Natural killer cell (primary cell): ENCODE measurements at places on chromosomes 2 and 18.

GRCh38 chr2:98467652-98468051 is 23.0 kb downstream of the INPP4A start:
- no peak overlapping the region for H3K4me3 ChIP-seq
- peaks cover 99% of the 10 kb centered on the region for H3K4me1 ChIP-seq
- no peaks in the 10 kb centered on the region for H3K27me3 ChIP-seq
- no peak for DNase-seq

GRCh38 chr18:12236934-12237832 is 17.0 kb upstream of the CIDEA start:
- H3K27me3 ChIP-seq: no peaks in the 10 kb centered on the region
- no peak overlapping the region for H3K27ac ChIP-seq
- no peaks in the 10 kb centered on the region for H3K36me3 ChIP-seq
- peak; percentile 65 for DNase-seq

- H3K27me3 ChIP-seq: no peaks in the 10 kb centered on the region
- DNase-seq: no peak
- H3K27ac ChIP-seq: peak overlapping the region; percentile 37
- H3K4me1 ChIP-seq: peaks cover 12% of the 10 kb centered on the region
These were observed 780 bp upstream of the ITGAV start for GRCh38 chr2:186588940-186589611.

- no peak for DNase-seq
- no peak overlapping the region for H3K27ac ChIP-seq
- H3K36me3 ChIP-seq: no peaks in the 10 kb centered on the region
- H3K4me1 ChIP-seq: no peaks in the 10 kb centered on the region
- no peaks in the 10 kb centered on the region for H3K27me3 ChIP-seq
These were observed 566.6 kb upstream of the DSEL start for GRCh38 chr18:68083131-68083530.

- no peak overlapping the region for H3K4me3 ChIP-seq
- no peaks in the 10 kb centered on the region for H3K27me3 ChIP-seq
- DNase-seq: no peak
These were observed 87.8 kb upstream of the EML6 start for GRCh38 chr2:54635554-54636152.

- no peak overlapping the region for H3K4me3 ChIP-seq
- H3K4me1 ChIP-seq: peaks cover 27% of the 10 kb centered on the region
- H3K36me3 ChIP-seq: peaks cover 2% of the 10 kb centered on the region
- no peaks in the 10 kb centered on the region for H3K27me3 ChIP-seq
- no peak overlapping the region for H3K27ac ChIP-seq
These were observed 17.7 kb downstream of the KLF7 start for GRCh38 chr2:207148020-207148419.

DNA sequence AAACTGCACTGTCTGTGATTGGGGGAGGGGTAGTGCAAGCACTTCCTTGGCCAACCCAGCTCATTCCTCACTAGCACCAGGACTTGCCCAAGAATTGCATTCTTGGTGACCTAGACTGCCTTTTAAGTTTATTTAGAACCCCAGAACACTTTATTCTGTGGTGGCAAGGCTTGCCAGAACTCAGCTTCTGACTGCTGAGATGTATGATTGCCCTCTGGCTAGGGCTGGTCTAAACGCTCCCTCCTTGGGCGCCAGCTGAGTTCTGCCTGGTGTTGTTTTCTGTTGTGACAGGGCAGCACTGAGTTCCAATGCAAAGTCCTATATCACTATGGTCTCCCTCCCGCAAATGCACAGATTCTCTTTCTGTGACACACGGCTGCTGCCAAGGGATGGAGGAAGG is 247.7 kb downstream of the ZNF385B start:
- H3K4me3 ChIP-seq: no peak overlapping the region
- H3K4me1 ChIP-seq: no peaks in the 10 kb centered on the region
- no peaks in the 10 kb centered on the region for H3K27me3 ChIP-seq
- DNase-seq: no peak
- no peak overlapping the region for H3K27ac ChIP-seq

DNA sequence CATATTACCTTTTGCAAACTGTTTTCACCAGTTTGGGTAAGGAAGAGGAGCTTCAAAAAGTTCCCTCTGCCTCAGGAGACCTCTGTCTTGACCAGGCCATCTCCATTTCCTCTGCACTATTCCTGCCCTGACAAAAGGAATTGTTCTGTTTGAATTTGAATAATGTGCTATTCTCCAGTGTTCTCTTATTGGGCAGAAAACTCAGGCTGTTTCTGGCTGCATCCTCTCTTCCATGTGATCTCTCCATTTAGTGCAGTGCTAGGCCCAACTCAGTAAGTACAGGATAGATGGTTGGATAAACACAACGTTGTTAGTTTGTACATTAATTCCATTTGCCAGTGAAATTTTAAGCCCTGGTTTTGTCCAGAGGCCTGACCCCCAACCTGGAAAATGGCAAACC is 102.2 kb upstream of the CELF4 start:
- no peak for DNase-seq
- H3K4me1 ChIP-seq: no peaks in the 10 kb centered on the region
- no peaks in the 10 kb centered on the region for H3K36me3 ChIP-seq
- H3K4me3 ChIP-seq: no peak overlapping the region

DNA sequence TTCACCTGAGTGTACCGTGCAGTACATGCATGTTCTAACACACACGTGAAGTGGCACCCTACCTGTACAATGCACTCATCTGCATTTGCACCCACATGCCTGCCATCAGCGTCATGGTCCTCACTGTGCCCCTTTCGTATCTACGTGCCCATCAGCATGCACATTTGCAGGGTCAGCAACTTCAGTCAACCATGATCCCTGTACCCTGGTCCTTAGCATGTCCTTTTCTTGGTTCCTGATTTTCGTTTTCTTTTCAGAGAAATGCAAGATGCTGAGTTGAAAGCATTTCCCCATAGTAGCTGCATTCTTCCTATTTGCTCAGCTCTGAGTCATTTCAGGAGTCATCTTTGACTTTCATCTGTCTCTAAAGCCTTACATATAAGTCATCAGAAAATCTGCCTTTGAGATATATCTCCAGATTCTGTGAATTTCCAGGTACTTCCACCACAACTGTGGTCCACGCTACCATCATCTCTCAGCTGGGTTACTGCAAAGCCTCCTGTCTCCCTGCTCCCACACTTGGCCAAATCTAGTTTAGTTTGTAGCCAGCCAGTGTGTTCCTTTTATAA is 14.7 kb upstream of the PUM2 start:
- no peak for DNase-seq
- H3K36me3 ChIP-seq: no peaks in the 10 kb centered on the region
- no peaks in the 10 kb centered on the region for H3K27me3 ChIP-seq
- H3K27ac ChIP-seq: no peak overlapping the region

- DNase-seq: no peak
- H3K27ac ChIP-seq: no peak overlapping the region
- no peaks in the 10 kb centered on the region for H3K36me3 ChIP-seq
- no peaks in the 10 kb centered on the region for H3K27me3 ChIP-seq
- H3K4me1 ChIP-seq: no peaks in the 10 kb centered on the region
These were observed 96.3 kb upstream of the TANK start for GRCh38 chr2:161063946-161064306.

- no peak overlapping the region for H3K4me3 ChIP-seq
- no peaks in the 10 kb centered on the region for H3K27me3 ChIP-seq
- H3K27ac ChIP-seq: no peak overlapping the region
- H3K36me3 ChIP-seq: no peaks in the 10 kb centered on the region
These were observed 71.2 kb upstream of the STPG4 start for GRCh38 chr2:47226132-47226922.

DNA sequence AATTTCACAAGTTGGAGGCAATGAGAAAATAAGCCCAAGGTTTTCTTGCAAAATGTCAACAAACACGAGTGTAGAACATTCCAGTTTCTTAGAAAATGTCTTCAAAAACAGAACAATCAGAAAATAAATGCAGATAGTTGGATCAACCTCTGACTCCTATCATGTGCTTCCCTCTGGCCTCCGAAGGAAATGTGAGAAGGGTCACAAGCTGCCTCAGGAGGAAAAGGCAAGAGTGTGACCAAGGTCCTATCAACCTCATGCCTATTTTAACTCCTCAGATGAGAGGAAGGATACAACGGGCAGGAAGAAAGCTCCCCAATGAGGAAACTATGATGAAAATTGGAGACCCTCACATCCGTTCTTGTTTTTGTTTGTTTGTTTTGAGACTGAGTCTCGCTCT is 7.9 kb downstream of the SCYGR5 start:
- H3K4me1 ChIP-seq: no peaks in the 10 kb centered on the region
- no peak overlapping the region for H3K27ac ChIP-seq
- H3K4me3 ChIP-seq: no peak overlapping the region
- H3K27me3 ChIP-seq: no peaks in the 10 kb centered on the region
- DNase-seq: no peak

GRCh38 chr2:148887350-148888002 is 12.4 kb downstream of the KIF5C start:
- DNase-seq: peak; percentile 9
- peaks cover 10% of the 10 kb centered on the region for H3K4me1 ChIP-seq
- H3K27me3 ChIP-seq: peaks cover 23% of the 10 kb centered on the region

- no peak overlapping the region for H3K4me3 ChIP-seq
- DNase-seq: no peak
- no peaks in the 10 kb centered on the region for H3K4me1 ChIP-seq
These were observed 98.6 kb downstream of the GALNT1 start for GRCh38 chr18:35680139-35680551.

- peaks cover 15% of the 10 kb centered on the region for H3K27me3 ChIP-seq
- no peak overlapping the region for H3K27ac ChIP-seq
- H3K36me3 ChIP-seq: no peaks in the 10 kb centered on the region
- H3K4me1 ChIP-seq: peaks cover 15% of the 10 kb centered on the region
These were observed 3.4 kb downstream of the SDC1 start for GRCh38 chr2:20221555-20221973.

GRCh38 chr2:207746131-207746530 is 23.6 kb downstream of the FZD5 start:
- H3K36me3 ChIP-seq: peaks cover 17% of the 10 kb centered on the region
- H3K27me3 ChIP-seq: no peaks in the 10 kb centered on the region
- no peak overlapping the region for H3K27ac ChIP-seq
- peak; percentile 70 for DNase-seq
- no peak overlapping the region for H3K4me3 ChIP-seq

DNA sequence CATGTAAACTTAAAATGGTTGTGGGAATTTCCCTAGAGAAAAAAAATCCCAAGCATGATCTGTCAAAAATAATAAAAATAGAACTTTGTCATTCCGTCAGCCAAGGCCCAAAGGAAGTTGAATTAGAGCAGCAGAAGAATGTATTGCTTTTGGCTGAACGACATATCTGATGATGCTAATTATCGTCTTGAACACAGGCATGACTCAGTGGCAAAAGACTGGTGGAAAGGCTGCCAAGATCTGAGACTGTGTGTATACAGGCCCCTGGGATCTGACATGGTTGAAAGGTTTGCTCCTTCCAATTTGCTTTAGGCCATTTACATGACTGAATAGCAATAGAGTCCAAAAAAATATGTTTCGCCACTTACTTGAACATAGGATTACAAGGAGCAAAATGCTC is 1057.1 kb upstream of the CRIM1 start:
- no peak overlapping the region for H3K27ac ChIP-seq
- no peaks in the 10 kb centered on the region for H3K27me3 ChIP-seq
- no peaks in the 10 kb centered on the region for H3K4me1 ChIP-seq
- H3K4me3 ChIP-seq: no peak overlapping the region
- no peaks in the 10 kb centered on the region for H3K36me3 ChIP-seq

GRCh38 chr2:195037045-195037444 is 620.0 kb upstream of the SLC39A10 start:
- H3K27me3 ChIP-seq: no peaks in the 10 kb centered on the region
- no peaks in the 10 kb centered on the region for H3K4me1 ChIP-seq
- H3K36me3 ChIP-seq: no peaks in the 10 kb centered on the region
- H3K27ac ChIP-seq: no peak overlapping the region
- no peak overlapping the region for H3K4me3 ChIP-seq
- DNase-seq: no peak

- H3K36me3 ChIP-seq: no peaks in the 10 kb centered on the region
- H3K4me1 ChIP-seq: no peaks in the 10 kb centered on the region
- DNase-seq: no peak
- H3K27me3 ChIP-seq: no peaks in the 10 kb centered on the region
These were observed 90.2 kb upstream of the DNAJC10 start for GRCh38 chr2:182625814-182626213.

DNA sequence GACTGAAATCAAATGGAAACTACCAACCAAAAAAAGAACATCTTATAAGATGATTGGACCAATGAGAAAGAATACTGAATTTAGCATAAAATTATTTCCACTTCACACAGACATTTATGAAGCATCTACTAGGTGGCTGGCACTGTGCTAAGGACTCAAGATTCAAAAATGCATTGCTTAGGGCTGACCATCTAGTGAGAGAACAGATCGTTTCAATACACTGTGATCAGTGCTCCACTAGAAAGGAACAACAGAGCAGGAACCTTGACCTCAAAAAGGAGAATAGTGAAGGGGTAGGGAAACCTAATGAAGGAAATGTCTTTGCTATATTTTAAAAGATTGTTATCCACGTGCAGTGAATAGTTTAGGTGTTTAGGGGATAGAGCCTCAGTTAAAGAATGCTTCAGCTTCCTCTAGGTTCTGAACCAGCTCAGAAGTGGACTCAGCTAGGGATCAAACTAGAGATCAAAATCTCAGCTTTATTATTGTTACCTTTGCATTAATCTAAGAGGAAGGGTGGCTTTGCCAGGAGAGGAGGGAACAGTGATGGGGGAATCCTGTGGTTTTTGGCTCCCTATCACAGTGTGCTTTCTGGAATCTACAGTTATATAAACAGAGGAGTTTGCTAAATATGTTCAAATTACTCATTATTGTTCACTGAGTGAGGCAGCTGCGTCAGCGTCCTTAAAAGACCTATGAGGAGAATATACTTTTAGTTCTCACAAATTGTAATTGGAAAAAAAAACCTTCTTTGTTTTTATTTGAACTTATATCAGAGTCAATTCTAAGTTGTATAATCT is 16.2 kb upstream of the BBS5 start:
- no peaks in the 10 kb centered on the region for H3K36me3 ChIP-seq
- no peak overlapping the region for H3K27ac ChIP-seq
- H3K4me3 ChIP-seq: no peak overlapping the region
- no peaks in the 10 kb centered on the region for H3K4me1 ChIP-seq
- H3K27me3 ChIP-seq: no peaks in the 10 kb centered on the region
- DNase-seq: no peak

DNA sequence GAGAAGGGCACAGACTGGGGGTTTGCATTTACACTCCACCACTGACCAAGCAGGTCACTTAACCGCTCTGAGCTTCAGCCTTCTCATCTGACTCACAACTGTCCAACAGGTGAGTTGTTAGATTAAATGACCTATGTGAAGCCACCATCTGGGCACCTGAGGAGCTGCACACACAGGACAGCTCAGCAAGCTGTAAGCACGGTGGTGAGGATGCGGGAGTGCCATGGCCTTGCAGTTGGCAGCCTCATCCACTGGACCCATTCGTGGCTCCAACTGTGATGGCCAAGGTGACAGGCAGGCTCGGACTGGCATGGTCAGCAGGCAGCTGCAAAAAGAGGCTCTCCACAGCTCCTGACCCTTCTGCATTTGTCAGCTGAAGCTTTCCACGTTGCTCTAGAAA is 23.3 kb upstream of the AMMECR1L start:
- no peaks in the 10 kb centered on the region for H3K36me3 ChIP-seq
- H3K4me3 ChIP-seq: no peak overlapping the region
- no peaks in the 10 kb centered on the region for H3K4me1 ChIP-seq
- no peaks in the 10 kb centered on the region for H3K27me3 ChIP-seq

GRCh38 chr2:99861376-99861760 is 281.0 kb downstream of the AFF3 start:
- no peak overlapping the region for H3K4me3 ChIP-seq
- peaks cover 5% of the 10 kb centered on the region for H3K4me1 ChIP-seq
- H3K36me3 ChIP-seq: no peaks in the 10 kb centered on the region
- H3K27ac ChIP-seq: no peak overlapping the region

GRCh38 chr2:43345391-43345813 is 119.0 kb upstream of the ZFP36L2 start:
- no peak for DNase-seq
- H3K27ac ChIP-seq: no peak overlapping the region
- peaks cover 4% of the 10 kb centered on the region for H3K36me3 ChIP-seq
- no peak overlapping the region for H3K4me3 ChIP-seq
- H3K27me3 ChIP-seq: no peaks in the 10 kb centered on the region
